ENCODE measurements at places on chromosomes 13 and 19. TPM values are rescaled to one million over a fixed set of nuclear protein-coding genes. Genes with fewer than 3 reads are reported as not detected.

SH2D3A gene
- 3.4 TPM for total RNA-seq

- no peak for DNase-seq
These were observed 208.3 kb upstream of the PCDH9 start for GRCh38 chr13:67438465-67438864.

GRCh38 chr13:42807866-42808265 is 26.5 kb downstream of the FAM216B start:
- DNase-seq, result no peak

ETV2 gene
- not detected for total RNA-seq

IGSF23 gene
- total RNA-seq, result not detected

ZNF701 gene
- 10.1 TPM for total RNA-seq

- DNase-seq, result no peak
These were observed 79.5 kb downstream of the KCNRG start for GRCh38 chr13:50094615-50095293.

DNA sequence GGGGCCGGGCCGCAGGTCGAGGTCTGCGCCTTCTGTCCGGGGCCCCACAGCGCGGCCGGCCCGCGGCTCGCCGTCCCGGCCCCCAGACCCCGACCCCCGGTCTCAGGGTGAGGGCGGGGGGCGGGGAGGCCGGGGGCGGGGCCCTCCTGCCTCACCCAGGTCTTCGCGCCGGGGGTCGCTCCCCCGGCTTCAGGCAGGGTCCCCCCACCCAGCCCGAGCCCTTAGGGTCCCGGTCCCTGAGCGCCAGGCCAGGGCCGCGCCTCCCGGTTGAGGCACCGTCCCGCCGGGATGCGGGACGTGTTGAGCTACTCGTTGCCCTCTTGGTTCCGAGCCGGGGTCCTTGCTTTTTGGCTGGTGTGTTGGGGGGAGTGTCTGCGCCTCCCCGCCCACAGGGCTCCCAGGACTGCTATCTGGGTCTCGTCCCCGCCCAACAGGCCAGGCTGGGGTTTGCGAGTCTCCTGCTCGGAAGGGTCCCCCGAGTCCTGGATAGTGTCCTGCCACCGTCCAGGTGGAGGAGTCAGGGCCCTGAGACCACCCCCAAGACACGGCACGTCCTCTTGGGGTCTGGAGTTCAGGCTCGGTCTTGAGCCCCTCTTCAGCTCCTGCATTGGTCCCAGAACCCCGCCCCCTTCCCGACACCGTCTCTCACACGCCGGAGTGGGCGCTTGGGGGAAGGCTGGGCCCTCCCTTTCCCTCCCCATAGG is 452 bp downstream of the PIAS4 start:
- DNase-seq, result no peak

GRCh38 chr19:35278578-35279284 is 3.6 kb upstream of the HAMP start:
- DNase-seq, result no peak

GRCh38 chr13:59471106-59471505 is 692.6 kb downstream of the DIAPH3 start:
- DNase-seq, result no peak

GRCh38 chr13:44045180-44045562 is 165.5 kb downstream of the LACC1 start:
- no peak for DNase-seq

- DNase-seq, result no peak
These were observed 338.1 kb downstream of the RFC3 start for GRCh38 chr13:34155931-34156607.

- no peak for DNase-seq
These were observed 365.5 kb downstream of the UQCRFS1 start for GRCh38 chr19:28847468-28847867.

- DNase-seq, result no peak
These were observed 30.3 kb upstream of the RNF113B start for GRCh38 chr13:98207416-98207815.

PTH2 gene
- not detected for total RNA-seq

PNMA8B gene
- total RNA-seq, result 1.8 TPM

DNA sequence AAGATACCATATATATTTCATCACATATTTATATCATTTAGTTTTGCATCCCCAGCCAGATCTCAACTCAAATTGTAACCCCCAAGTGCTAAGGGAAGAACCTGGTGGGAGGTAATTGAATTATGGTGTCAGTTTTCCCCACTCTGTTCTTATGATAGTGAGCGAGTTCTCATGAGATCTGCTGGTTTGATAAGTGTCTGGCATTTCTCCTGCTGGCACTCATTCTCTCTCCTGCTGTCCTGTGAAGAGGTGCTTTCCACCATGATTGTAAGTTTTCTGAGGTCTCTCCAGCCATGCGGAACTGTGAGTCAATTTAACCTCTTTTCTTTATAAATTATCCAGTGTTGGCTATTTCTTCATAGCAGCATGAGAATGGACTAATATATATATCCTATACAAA is 462.5 kb upstream of the SLITRK5 start:
- DNase-seq, result no peak

KIR2DL3 gene
- total RNA-seq, result not detected

GRCh38 chr13:35927567-35928021 is 203.6 kb downstream of the DCLK1 start:
- no peak for DNase-seq

TSSK6 gene
- total RNA-seq, result 3.6 TPM

DNA sequence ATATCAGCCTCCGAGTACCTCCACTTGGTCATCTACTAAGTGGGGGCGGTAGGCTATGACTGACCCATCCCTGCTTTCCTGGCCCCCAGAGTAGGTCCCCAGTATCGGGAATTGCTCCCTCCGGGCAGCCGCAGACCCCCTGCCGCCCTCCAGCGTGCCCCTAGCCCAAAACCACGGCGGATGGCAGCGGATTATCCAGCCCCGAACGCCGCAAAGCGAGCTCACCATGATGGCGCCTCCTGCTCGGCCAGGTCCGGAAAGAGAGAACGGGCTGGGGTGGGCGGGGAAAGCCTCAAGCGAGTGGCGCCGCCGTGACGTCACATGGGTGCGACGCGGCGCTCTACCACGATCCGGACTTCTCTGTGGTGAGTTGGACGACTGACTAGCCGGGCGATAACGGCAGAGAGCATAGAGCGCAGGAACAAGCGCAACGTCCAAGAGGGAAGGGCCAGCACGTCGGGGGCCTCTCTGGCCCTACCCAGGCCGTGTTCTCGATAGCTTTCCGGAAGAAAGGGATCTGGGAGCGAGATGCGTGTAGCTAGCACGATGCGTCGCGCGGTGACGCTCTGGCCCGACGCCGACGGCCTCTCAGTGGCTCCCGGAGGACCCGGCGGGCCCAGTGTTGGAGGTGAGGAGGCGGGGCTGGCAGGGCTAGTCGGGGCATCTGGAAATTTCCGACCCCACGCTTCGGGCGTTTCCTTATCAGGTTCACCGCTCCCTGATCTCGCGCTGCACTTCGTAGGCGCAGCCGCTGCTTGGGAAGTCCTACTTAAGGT is at the start of the genes RPL18 and SPHK2:
RPL18 (minus strand) TSS at position 263 of the 776 bp plus-strand sequence; CDS start at position 228, 35 bp downstream.
SPHK2 (plus strand) TSS at position 591 of the 776 bp plus-strand sequence. CDS start 1,009 bp downstream, outside the sequence.
- DNase-seq, result peak; percentile 78

DHDH gene
- total RNA-seq, result not detected

DACH1 gene
- 10.4 TPM for total RNA-seq

PCDH17 gene
- total RNA-seq, result 10.1 TPM

GRCh38 chr19:3112375-3113099 is 18.4 kb downstream of the GNA11 start:
- no peak for DNase-seq

DNA sequence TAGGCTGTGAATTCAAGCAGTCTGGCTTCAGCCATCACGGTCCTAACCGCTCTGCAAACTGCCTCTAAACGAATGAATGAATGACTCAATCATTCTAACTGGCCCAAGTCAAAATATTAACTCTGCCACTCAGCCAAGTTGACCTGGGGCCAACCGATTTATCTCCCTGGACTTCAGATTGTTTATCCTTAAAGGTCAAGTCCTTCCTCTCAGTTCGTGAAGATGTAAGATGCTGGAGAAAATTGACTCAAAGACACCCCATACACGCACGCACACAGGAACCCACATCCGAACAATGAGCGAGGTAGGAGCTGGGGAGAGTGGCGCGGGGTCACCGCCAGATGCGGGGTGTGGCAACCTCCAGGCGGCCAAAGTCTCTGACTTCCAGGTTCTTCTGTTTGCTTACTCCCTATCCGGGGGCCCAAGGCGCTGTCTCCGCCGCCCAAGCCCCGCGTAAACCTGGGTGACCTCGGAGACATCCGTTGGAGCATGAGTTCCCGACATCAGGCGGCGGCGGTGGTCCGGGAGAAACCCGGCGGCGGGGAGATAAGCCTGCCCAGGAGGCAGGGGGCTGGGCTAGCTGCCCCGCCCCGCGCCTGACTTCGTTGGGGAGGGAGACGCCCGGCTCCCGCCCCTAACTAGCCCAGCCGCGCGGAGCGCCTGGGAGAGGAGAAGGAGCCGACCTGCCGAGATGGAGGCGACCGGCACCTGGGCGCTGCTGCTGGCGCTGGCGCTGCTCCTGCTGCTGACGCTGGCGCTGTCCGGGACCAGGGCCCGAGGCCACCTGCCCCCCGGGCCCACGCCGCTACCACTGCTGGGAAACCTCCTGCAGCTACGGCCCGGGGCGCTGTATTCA is at the start of gene CYP2S1:
CYP2S1 (plus strand) TSS at position 646 of the 856 bp plus-strand sequence; CDS start at position 692, 46 bp downstream.
- DNase-seq, result no peak

GRCh38 chr13:107835339-107836018 is 379.9 kb downstream of the LIG4 start:
- DNase-seq, result no peak

NCCRP1 gene
- not detected for total RNA-seq

GRCh38 chr13:75050419-75051046 is 431.4 kb downstream of the TBC1D4 start:
- no peak for DNase-seq

DNA sequence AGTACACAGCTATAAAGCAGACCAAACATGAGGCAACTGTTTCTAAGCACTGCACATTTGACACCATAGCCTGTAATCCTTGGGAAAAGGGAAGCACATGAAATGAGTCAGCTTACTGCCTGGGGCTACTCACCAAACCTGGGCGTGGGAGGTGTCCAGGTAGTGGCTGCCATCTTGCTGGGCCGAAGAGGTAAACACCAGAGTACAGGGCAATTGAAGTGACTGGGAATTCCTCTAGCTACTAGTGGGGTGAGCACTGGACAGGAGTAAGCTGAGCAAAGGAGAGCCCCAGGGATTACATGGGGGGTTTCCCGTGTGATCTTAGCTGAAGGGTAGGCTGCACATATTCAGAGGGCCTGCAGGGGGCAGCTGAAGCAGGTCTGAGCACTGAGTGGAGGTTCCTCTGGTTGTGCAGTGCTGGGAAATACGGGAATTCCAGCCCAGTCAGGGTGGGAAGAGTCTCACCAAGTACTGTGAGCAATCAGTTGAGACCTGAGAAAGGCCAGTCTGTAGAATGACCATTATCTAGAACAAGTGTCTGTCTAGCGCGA is 140.5 kb downstream of the SLC7A1 start:
- DNase-seq, result no peak

DNA sequence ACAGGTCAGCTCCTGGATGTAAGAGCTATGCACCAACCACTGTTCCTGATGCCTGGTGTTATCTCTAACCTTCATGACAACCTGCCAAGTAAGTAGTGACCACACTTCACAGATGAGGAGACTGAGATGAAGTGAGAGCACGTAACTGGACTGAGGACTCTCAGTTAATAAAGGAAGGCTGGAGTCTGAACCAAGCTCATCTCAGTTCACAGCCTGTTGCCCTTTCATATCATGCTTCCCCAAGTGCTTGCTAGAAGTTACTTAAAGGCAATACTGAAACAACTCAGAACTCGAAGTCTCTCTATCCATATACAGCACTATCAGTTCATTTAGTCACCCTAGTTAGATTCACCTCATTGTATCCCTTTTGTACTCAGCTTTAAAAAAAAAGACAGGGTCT is 119.7 kb downstream of the ABCC4 start:
- DNase-seq, result no peak

NLRP9 gene
- total RNA-seq, result not detected

- no peak for DNase-seq
These were observed 8.9 kb downstream of the ACTN4 start for GRCh38 chr19:38656171-38656981.

PSPN gene
- total RNA-seq, result 0.82 TPM

LGALS14 gene
- not detected for total RNA-seq

- DNase-seq, result no peak
These were observed 20.6 kb upstream of the METTL21C start for GRCh38 chr13:102715447-102715846.

AMER2 gene
- total RNA-seq, result not detected

GRCh38 chr19:15642807-15643206 is 2.1 kb downstream of the CYP4F3 start:
- no peak for DNase-seq

DNA sequence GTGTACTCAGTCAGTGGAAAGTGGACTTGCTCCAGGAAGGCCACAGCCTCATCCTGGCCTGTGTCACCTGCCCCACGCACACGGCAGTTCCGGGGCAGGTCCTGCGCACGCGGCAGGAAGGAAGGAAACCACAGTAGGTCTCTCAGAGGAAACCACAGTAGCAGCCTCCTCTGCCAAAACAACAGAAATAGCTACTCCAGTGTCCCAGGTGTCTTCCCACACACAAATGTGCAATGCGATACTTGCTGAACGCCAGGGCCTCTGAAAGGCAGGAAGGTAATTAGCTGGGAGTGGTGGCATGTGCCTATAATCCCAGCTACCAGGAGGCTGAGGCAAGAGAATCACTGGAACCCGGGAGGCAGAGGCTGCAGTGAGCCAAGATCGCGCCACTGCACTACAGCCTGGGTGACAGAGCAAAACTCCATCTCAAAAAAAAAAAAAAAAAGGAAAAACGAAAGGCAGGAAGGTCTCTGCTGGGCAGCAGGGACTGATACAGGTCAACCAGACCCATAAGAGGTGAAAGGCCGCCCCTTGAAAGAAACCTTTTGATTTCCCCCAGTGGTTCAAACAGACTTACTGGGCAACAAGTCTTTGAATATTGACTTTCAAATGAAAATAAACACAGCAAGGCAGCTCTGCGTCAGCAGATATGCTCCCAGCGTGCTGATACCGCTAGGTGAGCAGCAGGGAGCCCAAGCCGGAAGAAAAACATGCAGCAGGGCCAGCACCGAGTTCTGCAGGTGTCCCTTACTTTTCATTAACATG is 49.5 kb downstream of the CRYL1 start:
- DNase-seq, result no peak

KCNN1 gene
- 0.88 TPM for total RNA-seq

GRCh38 chr13:45206340-45206739 is 5.5 kb upstream of the KCTD4 start:
- no peak for DNase-seq

DNA sequence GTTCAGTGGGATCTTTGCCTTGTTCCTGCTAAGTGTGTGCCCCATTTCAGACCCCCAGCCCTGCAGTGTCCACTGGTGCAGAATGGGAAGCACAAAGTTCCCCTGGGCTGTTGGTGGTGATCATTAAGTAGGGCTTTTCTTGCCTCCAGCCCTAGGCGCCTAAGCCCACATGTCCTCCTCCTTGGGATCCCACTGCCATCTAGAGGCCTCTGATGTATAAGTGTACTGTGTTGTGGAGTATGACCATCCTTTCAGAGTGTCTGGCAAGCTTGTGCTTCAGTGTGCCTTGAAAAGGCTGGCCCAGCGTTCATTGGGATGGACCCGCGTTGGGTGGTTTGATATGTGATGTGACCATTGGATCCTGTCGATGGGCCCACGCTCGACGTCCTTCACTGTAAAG is 71.2 kb downstream of the WASF3 start:
- no peak for DNase-seq

GRCh38 chr19:45146741-45147205 is 14.0 kb downstream of the NKPD1 start:
- DNase-seq, result no peak

C5AR1 gene
- total RNA-seq, result 42.5 TPM

ERICH4 gene
- total RNA-seq, result not detected

- no peak for DNase-seq
These were observed 499 bp downstream of the LSM7 start for GRCh38 chr19:2327773-2328400.

EBI3 gene
- total RNA-seq, result 2.2 TPM

- DNase-seq, result no peak
These were observed 6.0 kb upstream of the TNFSF11 start for GRCh38 chr13:42567906-42568305.

PRSS57 gene
- not detected for total RNA-seq

Data from omental fat pad (tissue), 4 donors.